ENCODE measurements at places on chromosomes 2 and 18. TPM values are rescaled to one million over a fixed set of nuclear protein-coding genes. Genes with fewer than 3 reads are reported as not detected.

CXCR1 gene
- total RNA-seq: not detected

UGT1A5 gene
- not detected for total RNA-seq

TTLL4 gene
- total RNA-seq: 7.9 TPM

WDSUB1 gene
- total RNA-seq: 3.6 TPM

All from epithelial cell of alveolus of lung (primary cell).